NCI-H226 (cell line): ENCODE measurements at places on chromosomes 16 and 17.

- no peak for DNase-seq
These were observed 14.5 kb downstream of the MAP2K3 start for GRCh38 chr17:21298983-21299519.

- no peak for DNase-seq
These were observed 519.7 kb upstream of the CA10 start for GRCh38 chr17:52678211-52678610.

GRCh38 chr17:72414967-72415853, 294.4 kb downstream of the SOX9 start:
- DNase-seq: no peak

GRCh38 chr16:4859190-4859899, 12.1 kb downstream of the UBN1 start:
- DNase-seq: no peak

- no peak for DNase-seq
These were observed 34.3 kb downstream of the HEATR3 start for GRCh38 chr16:50099957-50100648.

DNA sequence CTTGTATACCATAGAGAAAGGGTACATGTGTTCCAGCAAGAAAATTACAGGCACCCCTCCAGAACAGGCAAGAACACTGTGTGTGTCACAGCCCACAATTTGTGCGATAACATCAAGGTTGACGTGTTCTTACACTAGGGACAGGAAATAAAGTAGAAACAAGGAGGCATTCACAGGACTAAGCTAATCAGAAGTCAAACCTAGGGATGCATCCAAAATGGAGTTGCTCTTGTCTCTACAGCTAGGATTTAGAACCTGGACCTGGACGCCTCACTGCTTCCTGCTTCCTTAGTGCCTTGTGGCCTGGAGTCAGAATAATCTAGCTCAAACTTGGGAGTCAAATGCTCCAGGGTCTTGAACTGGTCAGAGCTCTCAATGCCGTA, 41.3 kb downstream of the GINS3 start:
- DNase-seq: no peak

DNA sequence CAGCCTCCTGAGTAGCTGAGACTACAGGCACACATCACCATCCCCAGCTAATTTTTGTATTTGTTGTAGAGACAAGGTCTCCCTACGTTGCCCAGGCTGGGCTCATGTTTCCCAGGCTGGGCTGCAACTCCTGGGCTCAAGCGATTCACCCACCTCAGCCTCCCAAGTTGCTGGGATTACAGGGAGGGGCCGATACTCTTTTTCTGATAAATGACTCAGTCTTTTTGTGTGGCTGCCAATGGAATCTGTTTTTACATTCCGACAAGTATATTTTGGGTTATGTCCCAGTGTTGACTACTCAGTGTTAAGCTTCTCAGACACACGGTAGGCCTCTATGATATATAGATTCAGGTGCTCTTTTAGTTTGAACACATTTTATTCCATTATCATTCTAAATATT, 58.1 kb downstream of the SLFN11 start:
- DNase-seq: peak; percentile 75

DNA sequence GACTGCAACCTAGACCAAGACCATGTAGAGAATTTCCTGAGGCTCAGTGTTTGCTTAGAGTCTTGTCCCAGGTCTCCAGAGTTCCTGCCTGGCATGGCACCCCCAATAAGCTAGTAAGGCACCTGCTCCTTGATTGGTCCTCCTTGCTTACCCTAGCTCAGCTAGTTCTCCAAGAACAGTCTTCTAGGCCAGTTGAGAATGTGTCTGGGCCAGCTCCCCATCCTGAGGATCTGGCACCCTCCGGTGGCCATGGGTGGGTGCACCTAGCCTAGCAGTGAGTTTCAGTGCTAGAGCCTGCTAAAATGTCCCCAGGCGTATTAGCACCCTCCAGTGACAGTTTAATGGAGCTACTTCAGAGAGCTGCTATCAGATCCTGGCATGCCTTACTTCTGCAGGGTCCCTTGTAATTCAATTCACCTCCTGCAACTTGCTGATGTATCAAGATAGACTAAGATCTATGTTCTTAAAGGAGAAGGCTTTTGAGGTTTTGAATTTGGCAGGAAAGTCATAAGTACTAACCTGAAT, 44.4 kb upstream of the MED13 start:
- DNase-seq: peak; percentile 70

- peak; percentile 41 for DNase-seq
These were observed at the start of gene PSMB10 for GRCh38 chr16:67936124-67936879. PSMB10 (minus strand) TSS chr16:67936850; CDS start chr16:67936749, 101 bp downstream.

- DNase-seq: no peak
These were observed 76.9 kb downstream of the AMFR start for GRCh38 chr16:56348168-56349085.

DNA sequence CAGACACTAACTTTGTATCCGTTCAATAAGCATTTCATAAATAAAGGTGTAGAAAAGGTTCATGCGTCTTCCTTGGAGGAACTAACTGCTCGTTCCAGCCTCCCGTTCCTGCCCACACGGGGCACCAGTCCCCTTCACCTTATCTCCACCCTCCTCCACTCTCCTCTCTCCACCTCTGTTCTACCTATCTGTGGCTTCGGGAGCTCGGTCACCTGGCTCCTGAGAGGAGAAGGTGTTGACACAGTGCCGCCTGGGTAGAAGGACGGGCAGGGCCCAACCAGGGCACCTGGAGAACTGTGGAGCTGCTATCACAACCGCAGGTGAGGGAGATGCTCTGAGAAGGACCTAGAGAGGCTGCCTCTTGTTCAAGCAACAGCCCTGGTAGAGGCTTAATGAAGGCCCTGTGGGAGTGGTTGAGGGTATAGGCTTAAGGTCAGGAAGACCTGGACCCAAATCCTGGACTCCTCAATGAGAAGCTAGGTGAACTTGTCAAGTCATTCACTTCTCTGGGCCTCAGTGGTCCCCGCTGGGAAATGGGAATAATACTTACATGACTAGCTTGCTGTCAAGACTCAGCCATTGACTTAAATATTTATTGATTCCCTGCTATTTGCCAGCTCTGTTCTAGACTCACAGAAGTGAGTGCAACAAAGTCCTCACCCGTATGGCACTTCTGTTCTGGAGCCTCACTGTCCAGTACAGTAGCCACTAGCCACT, 9.6 kb upstream of the MINK1 start:
- no peak for DNase-seq

DNA sequence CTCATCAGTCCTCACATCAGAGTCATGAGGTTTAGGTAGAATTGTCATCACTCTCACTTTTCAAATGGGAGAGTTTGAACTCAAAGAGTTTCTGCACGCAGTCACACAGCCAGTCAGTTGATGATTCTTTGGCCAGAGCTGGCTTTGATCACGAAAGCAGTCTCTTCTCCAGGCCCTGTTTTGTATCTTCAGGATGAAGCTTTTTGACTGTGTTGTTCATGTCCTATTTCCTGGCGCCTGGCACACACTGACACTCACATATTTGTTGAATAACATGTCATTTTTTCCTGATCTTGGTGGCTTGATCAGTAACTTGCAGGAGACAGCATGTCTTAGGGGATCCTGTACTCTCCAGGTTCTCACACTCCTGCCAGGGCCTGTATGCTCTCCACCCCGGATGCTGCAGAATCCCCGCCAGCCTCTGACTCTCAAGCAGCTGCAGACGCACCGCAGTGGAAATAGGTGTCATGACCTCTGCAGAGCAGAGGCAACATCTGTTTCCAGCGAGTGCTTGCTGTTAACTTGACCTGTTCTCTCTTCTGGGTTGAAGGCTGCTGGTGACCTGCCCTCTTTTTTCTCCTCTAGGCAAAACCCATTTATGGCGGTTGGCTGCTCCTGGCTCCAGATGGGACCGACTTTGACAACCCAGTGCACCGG, 33.0 kb downstream of the MPRIP start:
- no peak for DNase-seq

DNA sequence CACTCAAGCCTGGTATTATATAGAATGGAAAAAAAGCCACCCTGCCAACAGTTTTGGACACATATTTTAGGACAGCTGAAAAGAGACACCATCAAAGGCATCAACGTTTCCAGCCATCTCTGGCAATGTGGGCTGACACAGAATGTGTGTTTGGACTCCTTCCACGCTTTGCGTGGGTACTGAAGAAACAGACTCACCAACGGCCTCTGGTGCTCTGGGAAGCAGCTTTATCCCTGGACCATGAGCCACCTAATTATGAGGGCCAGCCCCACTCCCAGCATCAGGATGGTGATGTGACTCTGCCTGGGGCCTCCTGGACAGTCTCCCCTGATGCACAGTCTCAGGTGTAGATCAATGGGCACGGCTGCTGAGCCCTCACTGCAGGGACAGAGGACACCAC, 27.9 kb downstream of the CCDC57 start:
- DNase-seq: no peak

GRCh38 chr16:65667011-65667578, 545.2 kb upstream of the CDH11 start:
- no peak for DNase-seq

- no peak for DNase-seq
These were observed 54.7 kb downstream of the CFDP1 start for GRCh38 chr16:75378616-75379015.

DNA sequence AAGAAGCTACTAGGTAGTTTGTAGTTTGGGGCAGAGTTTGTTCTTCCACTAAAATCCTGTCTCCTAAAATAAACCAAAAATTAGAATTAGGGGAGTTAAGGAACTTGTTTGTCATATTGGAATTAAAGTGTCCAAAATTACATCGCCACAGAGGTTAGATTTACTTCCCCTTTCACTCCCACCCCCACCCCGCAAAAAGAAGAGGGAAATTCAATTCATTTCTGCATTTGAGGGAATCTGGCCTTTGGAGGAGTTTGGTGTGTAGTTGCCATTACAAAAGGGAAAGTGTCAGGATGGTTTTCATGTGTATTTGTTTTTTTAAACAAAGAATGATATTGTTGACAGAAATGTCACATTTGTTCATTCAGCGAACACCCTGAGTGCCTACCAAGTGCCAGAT, 5.8 kb downstream of the TMEM97 start:
- DNase-seq: no peak

DNA sequence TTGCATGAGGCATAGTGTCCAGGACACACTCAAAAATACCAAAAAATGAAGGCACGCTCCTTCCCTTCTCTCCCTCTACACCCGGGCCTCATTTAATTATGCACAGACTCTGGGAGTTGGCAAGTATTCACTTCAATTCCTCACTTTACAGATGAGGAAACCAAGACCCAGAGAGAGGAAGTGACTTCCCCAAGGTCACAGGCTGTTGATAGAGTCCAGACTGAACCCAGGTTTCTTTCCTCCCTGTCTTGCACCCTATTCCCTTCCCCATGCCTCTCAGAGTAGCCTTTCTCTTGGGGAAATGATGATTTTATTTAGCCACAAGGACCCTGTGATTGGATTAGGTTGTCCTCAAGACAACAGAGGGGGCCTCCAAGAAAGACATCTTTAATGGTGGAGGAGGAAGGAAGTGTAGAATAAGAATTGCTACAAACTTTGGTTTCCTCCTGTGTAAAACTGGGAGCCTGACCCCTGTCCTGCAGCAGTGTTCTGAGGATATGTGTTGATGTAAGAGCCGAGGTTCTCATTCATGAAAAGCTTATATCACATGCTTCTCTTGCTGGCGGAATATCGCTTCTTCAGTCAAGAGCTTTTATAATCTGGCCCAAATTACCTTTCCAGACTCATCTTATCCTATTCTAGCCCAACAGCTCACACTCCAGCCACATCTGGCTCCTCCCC, 48.8 kb upstream of the SIAH1 start:
- no peak for DNase-seq

DNA sequence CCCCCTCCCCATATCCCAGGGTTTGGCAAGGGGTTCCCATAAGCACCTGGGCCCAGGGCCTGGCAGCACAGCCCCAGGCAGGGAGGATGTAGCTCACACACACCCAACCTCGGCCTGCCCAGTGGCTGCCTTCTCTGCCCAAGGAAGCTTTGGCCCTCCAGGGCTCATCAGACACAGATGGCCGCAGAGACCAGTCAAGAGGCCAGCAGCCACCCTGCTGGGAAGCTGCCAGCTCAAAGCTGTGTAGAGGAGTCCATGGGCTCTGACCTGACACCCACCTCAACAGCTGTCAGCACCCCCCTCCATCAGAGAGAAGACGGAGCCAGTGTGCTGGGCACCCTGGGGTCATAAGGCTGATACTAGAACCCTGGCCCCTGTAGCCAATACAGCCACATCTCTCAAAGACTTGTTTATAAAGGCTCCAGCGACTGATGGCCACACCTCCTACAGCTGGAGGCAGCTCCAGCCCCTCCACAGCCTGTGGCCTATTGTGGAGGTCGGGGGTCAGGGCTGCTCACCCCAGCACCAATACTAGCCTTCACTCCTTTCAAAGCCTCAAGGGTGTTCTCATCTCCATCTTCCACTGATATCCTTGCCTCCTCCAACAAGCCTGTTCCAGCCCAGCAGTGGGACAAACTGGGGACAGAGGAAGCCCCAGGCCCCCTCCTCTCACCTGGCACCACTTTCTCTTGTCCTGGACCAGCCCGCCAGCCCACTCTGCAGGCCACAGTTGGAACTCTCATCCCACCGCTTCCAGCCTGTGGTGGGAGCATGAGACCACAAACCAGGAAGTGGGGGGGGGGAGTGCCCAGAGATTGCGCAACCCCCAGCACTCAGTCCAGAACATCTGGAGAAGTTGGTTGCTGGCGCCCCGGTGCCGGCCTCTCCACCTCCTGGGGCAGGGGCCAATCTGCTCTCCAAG, 2.2 kb upstream of the MPG start:
- peak; percentile 76 for DNase-seq

DNA sequence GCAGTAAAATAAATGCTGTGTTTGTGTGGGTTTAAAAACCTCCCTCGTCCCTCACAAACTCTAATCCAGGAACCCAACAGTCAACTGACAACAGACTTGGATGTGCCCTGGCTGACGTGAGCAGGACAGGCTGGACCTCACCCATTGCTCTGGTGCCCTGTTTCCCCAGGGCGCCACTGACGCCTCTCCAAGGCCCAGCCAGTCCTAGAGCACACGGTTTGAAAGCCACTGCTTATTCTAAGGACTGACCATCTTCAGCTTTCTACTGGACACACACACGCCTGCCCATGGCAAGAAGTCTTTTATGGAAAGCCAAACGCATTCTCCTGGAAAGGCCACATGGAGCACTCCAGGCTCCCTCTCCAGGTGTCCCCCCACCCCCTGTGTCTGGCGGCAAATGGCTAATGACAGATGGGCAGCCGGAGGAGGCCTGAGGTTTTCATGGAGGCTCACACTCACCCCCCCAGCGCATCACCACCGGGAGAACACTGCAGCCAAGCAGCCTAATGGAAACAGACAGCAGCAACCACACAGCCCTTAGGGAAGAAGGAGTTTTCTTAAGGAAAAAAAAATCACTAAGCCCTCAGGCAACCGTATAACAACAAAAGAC, 319.2 kb downstream of the SOX9 start:
- no peak for DNase-seq
